Endothelial cell of umbilical vein (primary cell): ENCODE measurements at places on chromosomes 5 and 9. TPM values are rescaled to one million over a fixed set of nuclear protein-coding genes. Genes with fewer than 3 reads are reported as not detected.
A peak's percentile ranks its signal among the peaks of the same experiment; 100 is the strongest.

C5orf47 gene
- not detected in 2 replicates for total RNA-seq

GRCh38 chr9:134993996-134994720 lies 76.4 kb upstream of the FCN1 start:
- DNase-seq, result no peak
- H3K36me3 ChIP-seq, result no peaks in the 10 kb centered on the region
- H3K4me1 ChIP-seq, result no peaks in the 10 kb centered on the region
- H3K27me3 ChIP-seq, result no peaks in the 10 kb centered on the region
- no peak overlapping the region for H3K27ac ChIP-seq

DNA sequence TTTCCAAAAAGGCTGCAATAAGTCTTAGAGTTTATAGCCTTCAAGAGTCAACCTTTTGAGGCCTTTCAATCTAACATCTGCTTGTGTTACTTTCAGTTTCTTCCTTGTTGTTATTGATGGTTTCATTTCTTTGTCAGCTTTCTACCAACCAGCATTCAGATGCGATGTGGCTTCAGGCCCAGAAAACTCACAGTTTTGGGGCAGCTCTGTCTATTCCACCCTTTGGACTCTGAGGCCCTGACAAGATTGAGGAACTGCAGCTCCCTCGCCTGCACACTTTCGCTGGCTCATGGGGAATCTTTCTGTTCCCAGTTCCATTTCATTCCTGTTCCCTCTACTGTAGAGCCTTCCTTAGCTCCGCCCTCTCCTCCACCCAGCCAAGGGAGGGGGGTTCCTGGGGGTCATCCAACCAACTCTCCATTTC lies 13.3 kb upstream of the WHRN start:
- H3K4me3 ChIP-seq, result no peak overlapping the region
- no peaks in the 10 kb centered on the region for H3K36me3 ChIP-seq
- DNase-seq, result no peak
- H3K27ac ChIP-seq, result no peak overlapping the region

- peaks cover 5% of the 10 kb centered on the region for H3K4me1 ChIP-seq
- no peaks in the 10 kb centered on the region for H3K27me3 ChIP-seq
- no peak for DNase-seq
These were observed 40.5 kb downstream of the SEMA4D start for GRCh38 chr9:89457376-89457855.

UGT3A2 gene
- total RNA-seq, result not detected in 2 replicates

- no peak overlapping the region for H3K4me3 ChIP-seq
- H3K4me1 ChIP-seq, result no peaks in the 10 kb centered on the region
- H3K36me3 ChIP-seq, result peaks cover 12% of the 10 kb centered on the region
- no peaks in the 10 kb centered on the region for H3K27me3 ChIP-seq
- no peak overlapping the region for H3K27ac ChIP-seq
These were observed 18.9 kb upstream of the ORM1 start for GRCh38 chr9:114303977-114304376.

DNA sequence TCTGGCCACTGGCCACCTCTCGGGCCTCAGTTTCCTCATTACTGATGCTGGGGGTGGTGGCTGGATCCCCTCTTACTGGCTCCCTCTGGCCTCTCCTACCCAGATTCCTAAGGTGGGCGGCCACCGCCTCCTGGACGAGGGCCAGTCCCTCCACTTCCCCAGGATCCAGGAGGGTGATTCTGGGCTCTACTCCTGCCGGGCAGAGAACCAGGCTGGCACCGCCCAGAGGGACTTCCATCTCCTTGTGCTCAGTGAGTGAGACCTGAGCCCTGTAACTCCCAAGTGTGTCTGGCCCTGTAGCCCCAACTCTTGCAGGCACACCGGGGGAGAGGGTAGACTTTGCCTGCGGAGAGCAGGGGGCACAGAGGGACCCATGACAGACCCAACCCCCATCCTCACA lies 83.3 kb downstream of the HMCN2 start:
- H3K36me3 ChIP-seq, result no peaks in the 10 kb centered on the region
- H3K27ac ChIP-seq, result no peak overlapping the region

ZNF454 gene
- total RNA-seq, result 0.55 TPM in 1 of 2 replicates, not detected in the other

DNA sequence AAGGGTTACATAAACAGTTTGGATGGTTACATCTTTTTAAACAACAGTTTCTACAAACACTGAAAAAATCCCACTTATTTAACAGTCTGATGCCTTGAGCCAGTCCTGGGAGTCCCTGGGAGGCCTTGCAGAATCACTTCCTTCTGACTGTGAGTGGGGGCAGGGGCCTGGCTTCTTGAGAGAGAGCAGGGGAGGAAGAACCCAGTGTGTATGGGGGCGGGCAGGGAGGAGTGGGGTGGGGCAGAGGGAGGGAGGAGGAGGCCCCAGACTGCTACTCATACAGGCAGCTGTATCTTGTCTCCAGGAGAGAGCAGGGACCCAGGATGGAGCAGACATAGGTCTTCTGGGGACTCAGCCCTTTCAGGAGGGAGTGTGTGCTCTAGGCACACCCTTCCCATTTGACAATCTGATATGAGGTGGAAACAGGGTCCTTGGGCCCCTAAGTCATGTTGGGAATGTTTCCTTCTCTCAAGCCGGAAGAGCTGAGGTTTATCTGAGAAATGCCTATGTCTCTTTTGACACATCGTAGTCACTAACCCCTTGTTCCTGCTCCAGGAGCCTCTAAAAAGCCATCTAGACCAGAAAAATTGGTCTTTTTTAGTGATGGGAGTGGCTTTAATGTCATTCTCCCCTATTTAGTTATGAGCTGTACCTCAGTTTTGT lies 52.8 kb downstream of the IRF1 start:
- no peaks in the 10 kb centered on the region for H3K36me3 ChIP-seq
- DNase-seq, result peak; percentile 16
- no peak overlapping the region for H3K4me3 ChIP-seq
- H3K4me1 ChIP-seq, result peaks cover 4% of the 10 kb centered on the region
- H3K27me3 ChIP-seq, result no peaks in the 10 kb centered on the region

PCDHGB3 gene
- 1.7 and 2.0 TPM in 2 replicates for total RNA-seq

DNA sequence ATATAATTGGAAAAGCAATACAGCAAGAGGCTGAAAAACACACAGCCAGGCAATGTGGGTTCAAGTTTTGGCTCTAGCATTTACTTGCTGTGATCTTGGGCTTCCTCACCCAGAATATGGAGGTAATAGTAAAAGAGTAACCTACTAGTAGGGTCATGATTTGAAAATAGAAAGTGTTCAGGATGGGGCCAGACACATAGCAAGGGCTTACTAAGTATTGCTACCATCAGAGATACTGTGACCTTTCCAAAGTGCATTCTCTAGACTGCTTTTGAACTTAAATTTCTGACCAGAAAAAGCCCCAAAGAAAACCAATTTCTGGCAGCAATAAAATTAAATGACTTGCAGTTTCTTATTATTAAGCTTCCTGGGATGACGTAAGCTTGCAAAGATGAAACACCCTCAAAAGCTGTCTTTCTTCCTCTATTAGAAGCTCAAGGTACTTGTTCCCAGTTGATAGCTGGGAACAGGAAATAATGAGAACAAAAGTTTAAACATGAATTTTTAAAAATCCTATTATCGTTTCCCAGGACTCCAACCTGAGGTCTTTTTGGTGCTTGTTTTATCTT lies 20.3 kb downstream of the SLC45A2 start:
- peaks cover 1% of the 10 kb centered on the region for H3K27me3 ChIP-seq
- no peak overlapping the region for H3K4me3 ChIP-seq
- H3K4me1 ChIP-seq, result no peaks in the 10 kb centered on the region
- no peak overlapping the region for H3K27ac ChIP-seq
- no peaks in the 10 kb centered on the region for H3K36me3 ChIP-seq
